Activated CD8-positive, alpha-beta memory T cell treated with anti-CD3 and anti-CD28 coated beads for 4 hours (primary cell): ENCODE measurements at places on chromosomes 4 and X.

DNA sequence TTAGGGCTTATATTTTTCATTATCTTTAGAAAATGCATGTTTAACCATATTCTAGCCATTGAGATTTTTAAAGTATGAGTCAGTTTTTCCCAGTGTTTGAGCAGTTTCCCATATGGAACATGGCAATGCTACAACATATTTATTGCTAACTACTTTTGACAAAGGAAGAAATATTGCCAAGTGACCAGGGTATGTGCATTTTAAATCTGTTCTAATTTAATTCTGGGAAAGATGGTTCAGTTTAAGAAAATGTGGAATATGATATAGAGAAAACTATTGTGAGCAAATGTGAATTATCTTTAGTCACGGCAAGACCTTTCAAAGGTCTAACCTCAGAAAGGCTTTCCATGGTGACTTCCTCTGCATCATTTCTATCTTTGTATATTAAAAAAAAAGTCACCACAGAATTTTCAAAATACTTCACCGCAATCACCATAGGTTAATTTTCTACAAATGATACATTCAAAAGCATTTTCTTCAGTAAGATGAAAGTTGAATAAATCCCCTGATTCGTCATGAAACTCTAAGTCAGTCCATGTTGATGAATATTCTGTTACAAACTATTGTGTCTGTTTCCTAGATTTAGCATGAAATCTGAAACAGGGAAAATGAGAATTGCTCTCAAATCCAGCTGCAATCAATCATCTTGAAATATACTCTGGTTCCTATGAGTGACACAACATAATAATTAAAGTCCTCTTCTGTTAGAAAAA is 2349.0 kb upstream of the TENM3 start:
- DNase-seq = no peak

DNA sequence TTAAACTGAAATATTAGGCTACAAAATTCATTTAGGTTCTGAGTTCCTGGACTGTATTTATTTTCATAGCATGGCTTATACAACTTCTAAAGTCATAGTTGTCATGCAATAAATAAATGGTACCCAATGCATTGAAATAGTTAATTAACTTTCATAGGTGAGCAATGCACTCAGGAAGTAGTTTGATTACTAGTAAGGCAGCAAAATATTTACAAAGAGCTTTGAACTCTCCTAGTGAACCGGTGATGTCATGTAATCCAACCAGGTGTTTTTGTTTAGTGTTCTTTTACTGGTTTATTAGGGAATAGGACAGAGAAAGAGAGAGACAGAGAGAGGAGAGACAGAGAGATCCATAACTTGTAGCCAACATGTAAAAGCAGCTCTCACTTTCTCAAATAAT is 228.6 kb upstream of the CTSO start:
- no peak for DNase-seq

GRCh38 chr4:140854168-140854567 is 98.0 kb upstream of the TBC1D9 start:
- DNase-seq = no peak

GRCh38 chr4:62622089-62622488 is 1422.0 kb downstream of the ADGRL3 start:
- DNase-seq = no peak

- DNase-seq = no peak
Observed at GRCh38 chr4:147734496-147734895, 2.6 kb downstream of the ARHGAP10 start.

DNA sequence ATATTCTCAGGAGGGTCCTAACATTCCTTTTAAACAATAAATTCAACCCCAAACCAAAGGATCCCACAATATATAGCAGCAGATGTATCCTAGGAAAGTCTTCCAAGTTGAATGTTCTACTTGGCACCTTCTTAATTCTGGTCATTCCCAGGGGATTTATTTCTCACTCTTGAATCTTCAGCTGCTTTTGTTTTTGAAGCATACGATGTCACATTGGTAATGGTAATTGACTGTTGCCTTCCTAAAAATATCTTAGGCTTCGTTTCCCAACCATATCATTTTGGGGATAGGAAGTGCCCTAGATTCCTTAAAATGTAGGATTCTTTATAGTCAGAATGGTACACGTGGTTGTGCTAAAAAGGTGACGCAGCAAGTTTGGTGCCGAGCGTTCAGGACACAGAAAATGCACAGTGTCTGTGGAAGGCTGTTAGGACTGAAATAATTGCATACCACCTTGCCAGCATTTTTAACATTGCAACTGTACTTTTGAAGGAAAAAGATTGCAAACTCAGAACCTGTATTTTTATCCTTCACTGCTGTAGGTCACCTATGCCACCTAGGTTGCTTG is 8.1 kb downstream of the SNX25 start:
- no peak for DNase-seq
